Spleen (tissue), 13 donors: ENCODE measurements at places on chromosomes 2 and 18. TPM values are rescaled to one million over a fixed set of nuclear protein-coding genes. Genes with fewer than 3 reads are reported as not detected.

- no peaks in the 10 kb centered on the region for H3K4me1 ChIP-seq
- no peaks in the 10 kb centered on the region for H3K36me3 ChIP-seq
- H3K4me3 ChIP-seq, result no peak overlapping the region
- H3K27me3 ChIP-seq, result no peaks in the 10 kb centered on the region
- DNase-seq, result no peak
- no peak overlapping the region for H3K27ac ChIP-seq
These were observed 124.1 kb downstream of the MMADHC start for GRCh38 chr2:149463328-149464002.

GRCh38 chr2:128492966-128493811, 174.5 kb upstream of the HS6ST1 start:
- no peak overlapping the region for H3K4me3 ChIP-seq
- no peaks in the 10 kb centered on the region for H3K27me3 ChIP-seq
- no peaks in the 10 kb centered on the region for H3K4me1 ChIP-seq
- no peaks in the 10 kb centered on the region for H3K36me3 ChIP-seq

- no peak for DNase-seq
- no peaks in the 10 kb centered on the region for H3K4me1 ChIP-seq
- H3K27ac ChIP-seq, result no peak overlapping the region
- no peaks in the 10 kb centered on the region for H3K27me3 ChIP-seq
These were observed 120.0 kb upstream of the EPC2 start for GRCh38 chr2:148524519-148524919.

- no peaks in the 10 kb centered on the region for H3K36me3 ChIP-seq
- no peaks in the 10 kb centered on the region for H3K27me3 ChIP-seq
- no peak overlapping the region for H3K27ac ChIP-seq
- no peak overlapping the region for H3K4me3 ChIP-seq
- DNase-seq, result no peak
These were observed 7.7 kb upstream of the TTC39C start for GRCh38 chr18:24006712-24007313.

GRCh38 chr18:48161911-48162698, 231.6 kb upstream of the SMAD2 start:
- peaks cover 37% of the 10 kb centered on the region for H3K27me3 ChIP-seq
- no peak for DNase-seq
- H3K4me1 ChIP-seq, result peaks cover 84% of the 10 kb centered on the region

- no peaks in the 10 kb centered on the region for H3K27me3 ChIP-seq
- H3K4me3 ChIP-seq, result no peak overlapping the region
- no peaks in the 10 kb centered on the region for H3K36me3 ChIP-seq
- no peak for DNase-seq
These were observed 466.5 kb upstream of the ID2 start for GRCh38 chr2:8215159-8215863.

- no peak for DNase-seq
- H3K4me1 ChIP-seq, result no peaks in the 10 kb centered on the region
- H3K4me3 ChIP-seq, result no peak overlapping the region
- H3K27me3 ChIP-seq, result no peaks in the 10 kb centered on the region
- H3K36me3 ChIP-seq, result peaks cover 17% of the 10 kb centered on the region
These were observed 60.5 kb downstream of the HK2 start for GRCh38 chr2:74894272-74894981.

DNA sequence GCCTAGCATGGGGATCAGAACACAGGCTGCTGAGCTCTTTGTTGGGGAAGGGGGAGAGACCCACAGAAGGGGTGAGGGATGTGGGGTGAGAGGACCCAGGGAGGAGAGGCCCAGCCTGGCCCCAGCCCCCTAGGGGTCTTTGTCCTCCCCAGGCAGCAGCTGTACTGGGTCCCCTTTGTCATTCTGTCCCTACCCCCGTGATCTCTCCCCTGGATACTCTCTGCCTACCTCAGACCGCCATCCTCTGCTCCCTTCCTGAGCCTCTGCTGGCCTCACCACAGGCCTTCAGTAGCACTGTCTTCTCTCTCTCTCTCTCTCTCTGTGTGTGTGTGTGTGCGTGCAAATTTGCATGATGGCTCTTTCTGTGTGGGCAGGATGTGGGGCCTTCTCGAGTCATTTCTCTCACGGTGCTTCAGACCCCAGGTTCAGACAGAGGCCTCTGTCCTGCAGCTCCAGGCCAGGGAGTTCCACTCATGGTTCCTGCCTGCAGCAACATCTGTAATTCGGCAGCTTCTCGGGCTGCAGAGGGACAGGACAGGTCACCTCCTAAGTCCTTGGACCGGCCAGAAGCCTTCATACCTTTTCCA, 1.4 kb downstream of the PSD4 start:
- peak overlapping the region; percentile 53 for H3K4me3 ChIP-seq
- peak; percentile 86 for DNase-seq
- no peaks in the 10 kb centered on the region for H3K36me3 ChIP-seq
- H3K4me1 ChIP-seq, result peaks cover 100% of the 10 kb centered on the region

- H3K4me1 ChIP-seq, result peaks cover 16% of the 10 kb centered on the region
- no peak overlapping the region for H3K4me3 ChIP-seq
- H3K36me3 ChIP-seq, result no peaks in the 10 kb centered on the region
- no peak for DNase-seq
These were observed 75.1 kb downstream of the SPRED2 start for GRCh38 chr2:65357095-65357958.

- no peak overlapping the region for H3K27ac ChIP-seq
- no peak for DNase-seq
- H3K36me3 ChIP-seq, result peaks cover 20% of the 10 kb centered on the region
- H3K27me3 ChIP-seq, result no peaks in the 10 kb centered on the region
- H3K4me3 ChIP-seq, result no peak overlapping the region
- H3K4me1 ChIP-seq, result peaks cover 25% of the 10 kb centered on the region
These were observed 66.8 kb downstream of the TET3 start for GRCh38 chr2:74051504-74051903.

GRCh38 chr2:226862623-226863022, 26.8 kb downstream of the RHBDD1 start:
- H3K27me3 ChIP-seq, result no peaks in the 10 kb centered on the region
- no peak for DNase-seq
- no peak overlapping the region for H3K27ac ChIP-seq
- H3K4me3 ChIP-seq, result no peak overlapping the region
- peaks cover 20% of the 10 kb centered on the region for H3K4me1 ChIP-seq

- no peak overlapping the region for H3K4me3 ChIP-seq
- DNase-seq, result no peak
- no peaks in the 10 kb centered on the region for H3K4me1 ChIP-seq
- H3K36me3 ChIP-seq, result no peaks in the 10 kb centered on the region
- no peak overlapping the region for H3K27ac ChIP-seq
These were observed 158.7 kb upstream of the NCKAP5 start for GRCh38 chr2:133726973-133727372.

GRCh38 chr2:237615631-237616249, 11.6 kb upstream of the LRRFIP1 start:
- H3K4me3 ChIP-seq, result no peak overlapping the region
- H3K27ac ChIP-seq, result peak overlapping the region; percentile 53
- no peak for DNase-seq
- H3K27me3 ChIP-seq, result no peaks in the 10 kb centered on the region

GRCh38 chr2:60262178-60262577, 291.3 kb downstream of the BCL11A start:
- H3K27ac ChIP-seq, result no peak overlapping the region
- no peaks in the 10 kb centered on the region for H3K4me1 ChIP-seq
- DNase-seq, result no peak
- no peaks in the 10 kb centered on the region for H3K36me3 ChIP-seq
- H3K4me3 ChIP-seq, result no peak overlapping the region

DNA sequence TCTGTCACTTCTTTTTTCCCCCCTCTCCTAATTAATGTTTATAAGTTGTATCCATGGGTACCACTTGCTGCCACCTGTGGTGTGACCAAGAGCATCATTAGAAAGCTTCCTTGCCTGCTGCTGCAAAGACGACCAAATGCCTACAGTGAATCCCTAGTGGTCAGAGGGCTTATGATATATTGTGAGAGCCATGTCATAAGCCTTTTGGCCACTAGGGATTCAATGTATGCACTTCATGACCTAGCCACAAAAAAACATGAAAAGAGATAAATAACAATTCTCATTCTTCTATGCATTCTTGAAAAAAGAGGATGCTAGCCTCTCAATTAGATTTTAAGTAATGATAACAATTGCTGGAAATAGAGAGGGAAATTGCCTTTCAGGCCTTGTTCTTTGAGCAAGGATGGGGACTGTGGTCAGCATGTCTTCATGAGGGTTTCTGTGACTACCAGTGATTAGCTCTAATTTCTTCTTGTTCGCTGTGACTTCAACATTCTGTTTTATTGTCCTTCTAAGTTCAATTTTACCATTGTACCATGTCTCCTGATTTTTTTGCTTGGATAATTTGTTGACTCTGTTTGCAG, 435.3 kb downstream of the TGIF1 start:
- H3K4me3 ChIP-seq, result no peak overlapping the region
- DNase-seq, result no peak
- H3K27me3 ChIP-seq, result no peaks in the 10 kb centered on the region
- peaks cover 14% of the 10 kb centered on the region for H3K4me1 ChIP-seq
- no peaks in the 10 kb centered on the region for H3K36me3 ChIP-seq
- no peak overlapping the region for H3K27ac ChIP-seq

- peaks cover 9% of the 10 kb centered on the region for H3K36me3 ChIP-seq
- no peak overlapping the region for H3K27ac ChIP-seq
- H3K27me3 ChIP-seq, result no peaks in the 10 kb centered on the region
- DNase-seq, result peak; percentile 67
These were observed 34.1 kb downstream of the WDR35 start for GRCh38 chr2:19955544-19956422.

DNA sequence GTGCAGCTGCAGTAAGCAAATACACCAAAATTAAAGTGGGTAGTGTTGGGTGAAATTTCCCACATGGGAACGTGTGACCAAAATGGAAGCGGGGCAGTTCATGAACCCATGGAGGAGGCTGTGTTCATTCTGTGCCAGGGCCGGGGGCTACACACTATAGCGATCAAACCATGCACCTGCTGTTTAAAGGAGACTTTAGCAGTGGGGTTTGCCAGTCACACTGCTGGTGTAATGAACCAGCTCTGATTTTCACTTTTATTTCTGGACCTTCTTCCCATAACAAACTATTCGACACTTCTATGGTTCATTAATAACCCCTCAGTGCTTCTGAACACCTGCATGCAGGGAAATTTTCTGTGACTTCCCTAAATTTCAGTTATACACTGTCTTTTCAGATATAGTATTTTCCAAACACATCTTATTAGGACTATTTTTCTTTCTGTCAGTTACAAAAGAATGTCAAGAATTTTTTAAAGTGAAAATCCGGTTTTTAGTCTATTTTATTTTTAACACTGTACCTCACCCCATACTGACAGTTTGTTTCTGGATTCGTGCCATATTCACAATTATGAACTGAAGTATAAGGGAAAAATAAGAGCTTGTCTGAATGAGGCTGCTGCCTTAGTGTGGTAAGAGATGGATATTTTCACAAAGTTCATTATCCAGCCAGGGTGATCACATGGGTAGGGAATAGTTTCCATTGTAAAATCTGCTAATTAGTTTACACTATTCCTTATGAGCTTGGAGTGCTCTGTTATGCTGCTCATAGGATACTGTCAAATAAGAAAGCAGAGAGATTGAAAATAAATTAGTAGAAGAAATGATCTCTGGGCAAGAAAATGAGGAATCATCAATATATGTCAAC, 111.3 kb upstream of the CAVIN2 start:
- no peaks in the 10 kb centered on the region for H3K4me1 ChIP-seq
- H3K27me3 ChIP-seq, result no peaks in the 10 kb centered on the region
- no peak overlapping the region for H3K27ac ChIP-seq
- no peak overlapping the region for H3K4me3 ChIP-seq

- no peaks in the 10 kb centered on the region for H3K36me3 ChIP-seq
- H3K27ac ChIP-seq, result no peak overlapping the region
- H3K4me1 ChIP-seq, result no peaks in the 10 kb centered on the region
- DNase-seq, result no peak
- H3K27me3 ChIP-seq, result no peaks in the 10 kb centered on the region
These were observed 115.2 kb upstream of the ITGA4 start for GRCh38 chr2:181341855-181342600.

DNA sequence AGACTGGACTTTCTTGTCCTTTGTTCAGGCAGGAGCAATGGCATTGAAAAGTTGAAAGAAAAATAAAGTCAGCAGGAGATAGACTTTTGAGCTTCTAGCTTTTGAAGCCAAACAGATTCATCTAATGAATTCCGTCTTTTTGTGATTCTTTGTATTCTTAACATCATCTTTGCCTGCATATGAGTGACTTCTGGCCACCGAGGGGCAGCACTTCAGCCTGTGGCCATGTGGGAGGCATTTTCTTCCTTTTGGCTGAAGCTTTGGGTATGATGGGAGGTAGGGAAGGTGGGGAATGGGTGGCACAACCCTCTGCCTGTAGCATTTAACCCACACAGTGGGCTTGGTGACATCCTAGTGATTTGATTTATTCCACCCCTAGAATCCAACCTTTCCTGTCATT, 220.6 kb downstream of the SETBP1 start:
- H3K27ac ChIP-seq, result no peak overlapping the region
- H3K36me3 ChIP-seq, result no peaks in the 10 kb centered on the region
- DNase-seq, result no peak

Gene SERPINB10
- 0.51 TPM for polyA plus RNA-seq

Gene C2orf66
- polyA plus RNA-seq, result not detected

Gene CACNB4
- polyA plus RNA-seq, result 0.52 TPM

Gene LRP1B
- polyA plus RNA-seq, result 0.02 TPM

Gene WNT10A
- 1.5 TPM for polyA plus RNA-seq

Gene COL5A2
- 3.4 TPM for polyA plus RNA-seq

Gene GALR1
- polyA plus RNA-seq, result not detected

Gene RIT2
- polyA plus RNA-seq, result not detected

Gene CHST10
- 4.0 TPM for polyA plus RNA-seq

Gene RAPGEF4
- polyA plus RNA-seq, result 0.80 TPM

Gene TRAPPC12
- polyA plus RNA-seq, result 111 TPM

Gene SLC38A11
- polyA plus RNA-seq, result 8.5 TPM
